Activated T-helper 9 cell treated with anti-CD3 and anti-CD28 coated beads, Interleukin-2, amount 50 U/mL, for 16 hours (primary cell): ENCODE measurements at places on chromosomes 4 and X.

DNA sequence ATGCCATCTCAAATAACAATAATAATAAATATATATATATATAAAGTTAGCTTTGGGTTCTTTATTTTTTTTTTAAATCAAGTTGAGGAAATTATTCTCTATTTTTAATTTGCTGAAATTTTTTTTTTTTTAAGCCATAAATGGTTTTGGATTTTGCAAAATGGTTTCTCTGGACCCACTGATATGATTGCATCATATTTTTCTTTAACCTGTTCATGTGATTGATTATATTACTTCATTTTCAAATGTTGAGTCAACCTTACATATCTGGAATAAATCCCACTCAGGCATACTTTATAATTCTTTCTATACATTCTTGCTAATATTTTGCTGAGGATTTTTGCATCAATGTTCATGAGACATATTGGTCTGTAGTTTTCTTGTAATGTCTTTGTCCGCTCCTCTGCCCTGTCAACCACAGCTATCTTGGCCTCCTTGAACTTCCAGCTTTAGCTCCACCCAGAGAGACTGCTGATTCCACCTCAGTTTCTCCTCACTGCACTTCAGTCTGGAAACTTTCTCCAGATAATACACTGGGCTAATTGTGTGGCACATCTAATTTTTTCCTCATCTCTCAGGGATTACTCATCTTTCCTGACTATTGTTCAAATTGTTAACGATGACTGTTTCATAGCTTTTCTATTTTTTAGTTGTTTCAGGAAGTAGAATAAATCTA is 160.9 kb upstream of the GIMD1 start:
- no peak for DNase-seq

DNA sequence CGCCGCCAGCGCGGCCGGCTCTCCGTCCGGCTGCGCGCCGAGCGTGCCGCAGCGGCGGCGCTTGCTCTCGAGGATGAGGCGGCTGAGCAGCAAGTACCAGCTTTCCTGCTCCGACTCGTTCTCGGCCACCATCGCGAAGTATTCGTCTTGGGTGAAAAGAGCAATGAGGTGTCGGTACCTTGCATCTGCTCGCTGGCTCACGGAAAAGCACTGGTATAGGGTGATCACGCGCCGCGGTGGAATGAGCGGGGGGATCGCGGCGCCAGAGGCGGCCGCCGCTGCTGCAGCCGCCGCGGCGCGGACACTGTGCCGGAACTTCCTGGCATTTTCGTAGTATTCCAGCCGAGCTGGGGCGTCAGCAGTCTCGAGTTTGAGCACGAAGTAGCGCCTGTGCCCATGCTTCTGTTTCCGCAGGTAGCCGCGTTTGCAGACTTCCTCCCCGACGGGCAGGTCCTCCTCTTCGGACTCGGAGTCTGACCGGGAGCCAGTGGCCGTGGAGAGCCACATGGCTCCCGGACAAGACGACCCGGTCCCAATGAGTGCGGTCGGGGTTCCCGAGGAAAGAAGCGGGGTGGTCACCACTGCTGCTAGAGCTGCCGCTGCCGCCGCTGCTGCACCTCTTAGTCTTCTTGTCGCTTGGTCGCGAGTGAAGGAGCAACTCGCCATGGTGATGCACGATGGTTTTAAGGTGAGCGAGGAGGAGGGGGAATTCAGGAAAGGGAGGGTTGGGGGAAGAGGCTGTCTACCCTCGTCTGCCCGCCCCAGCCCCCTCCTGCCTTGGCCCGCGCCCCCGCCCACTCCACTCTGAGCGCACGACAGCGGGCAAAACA is 469 bp downstream of the IRS4 start:
- DNase-seq: no peak

DNA sequence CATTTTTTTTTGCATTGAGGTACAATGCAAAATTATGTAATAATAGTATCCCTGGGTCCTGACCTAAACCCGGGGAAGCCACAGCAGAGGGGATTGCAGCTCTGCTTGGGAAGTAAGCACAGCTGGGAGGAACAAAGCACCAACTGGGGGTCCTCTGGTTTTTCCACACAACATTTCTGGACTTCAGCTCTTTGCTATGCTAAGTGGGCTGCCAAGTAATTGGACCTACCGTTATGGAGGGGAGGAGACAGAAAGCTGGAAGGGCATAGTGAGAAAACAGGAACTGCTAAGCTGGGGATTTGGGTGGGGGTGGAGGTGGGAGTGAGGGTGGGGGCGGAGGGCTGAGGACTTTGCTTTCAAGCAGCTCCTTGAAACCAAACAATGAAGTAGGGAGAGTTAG is 183.3 kb downstream of the ZIC3 start:
- DNase-seq: no peak

DNA sequence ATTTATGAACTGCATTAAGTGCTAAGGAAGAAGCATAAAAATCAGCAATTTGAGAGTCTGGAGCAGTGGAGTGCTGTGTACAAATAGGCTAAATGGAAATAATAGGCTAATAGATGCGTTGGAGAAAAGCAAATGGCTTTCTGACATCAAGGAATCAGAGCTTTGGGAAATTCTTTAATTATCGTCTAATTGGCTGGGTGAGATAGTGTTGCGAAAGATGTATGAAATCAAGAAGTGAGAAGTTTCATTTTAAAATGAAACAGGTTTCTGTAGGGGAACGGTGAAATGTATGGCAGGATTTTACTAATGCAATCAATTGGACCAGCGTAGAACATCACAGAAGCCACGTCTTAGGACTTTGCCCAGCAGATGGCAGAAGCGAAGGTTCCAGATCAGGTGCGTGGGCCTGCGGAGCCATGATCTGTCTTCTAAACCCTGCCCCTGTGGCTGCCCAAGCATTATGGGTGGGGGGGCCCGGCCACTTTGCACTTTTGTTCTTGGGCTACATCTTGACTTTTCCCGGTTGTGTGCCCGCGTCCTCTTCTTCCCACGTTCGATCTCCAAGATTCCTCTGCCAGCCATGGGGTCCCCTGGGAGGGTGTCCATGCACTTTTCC is 118.5 kb upstream of the SHISA3 start:
- DNase-seq: no peak

DNA sequence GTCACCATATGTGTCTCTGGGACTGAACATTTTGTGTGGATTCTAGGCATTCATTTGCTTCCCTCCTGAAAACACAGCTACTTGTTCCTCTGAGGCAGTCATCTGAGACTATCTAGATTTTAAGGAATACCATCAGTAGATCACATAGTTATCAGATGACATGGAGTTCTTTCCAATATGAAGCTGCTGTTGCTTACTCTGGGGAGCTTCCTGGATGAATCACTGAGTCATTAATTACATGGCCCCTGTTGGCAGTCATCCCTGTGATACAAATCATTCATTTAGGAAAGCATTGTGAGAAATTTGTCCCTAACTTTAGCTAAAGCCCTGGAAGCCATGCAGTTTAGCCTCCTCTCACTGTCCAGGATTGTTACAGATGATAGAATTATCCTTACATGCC is 98.2 kb upstream of the ARSJ start:
- no peak for DNase-seq

DNA sequence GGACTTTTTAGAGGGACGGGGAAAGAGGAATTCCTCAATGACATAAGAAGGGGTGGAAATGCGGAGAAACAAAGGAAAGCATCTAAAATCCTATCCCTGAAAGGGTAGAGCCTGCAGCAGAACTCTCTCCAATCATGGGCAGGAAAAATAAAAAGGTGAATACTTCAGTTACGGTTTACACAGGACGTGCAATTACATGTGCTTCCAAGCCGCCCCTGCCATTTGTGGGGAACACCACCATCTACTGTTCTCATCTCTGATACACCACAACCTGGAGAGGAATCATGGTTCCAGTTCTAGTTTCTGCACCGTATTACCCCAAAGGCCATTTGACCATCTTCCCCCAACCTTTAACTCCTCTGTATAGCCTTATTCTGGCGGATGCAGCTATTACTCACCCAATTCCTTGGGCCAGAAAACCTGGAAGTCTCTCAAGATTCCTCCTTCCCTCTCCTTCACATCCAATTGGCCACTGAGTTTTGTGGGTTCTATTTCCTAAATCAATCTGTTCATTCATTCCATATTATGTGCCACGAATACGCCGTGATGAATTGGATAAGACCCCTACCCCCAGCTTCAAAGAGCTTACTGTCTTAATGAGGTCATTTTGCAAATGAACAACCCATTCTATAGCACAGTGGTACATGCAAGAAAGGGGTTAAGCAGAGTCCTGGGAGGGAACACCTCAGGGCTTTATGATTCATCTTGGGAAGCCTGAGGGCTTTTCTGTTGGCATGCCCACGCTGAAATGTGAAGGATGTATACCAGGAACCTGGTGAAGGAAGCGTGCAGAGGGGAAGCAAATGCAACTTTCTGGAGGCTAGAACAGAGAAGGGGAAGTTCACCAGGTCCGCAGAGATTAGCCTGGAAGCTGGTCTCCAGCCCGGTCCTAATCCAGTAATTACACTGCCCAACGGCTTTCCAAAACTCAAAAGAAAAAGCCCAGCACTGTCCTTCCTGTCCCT is 1.4 kb upstream of the MSL3 start:
- DNase-seq: no peak

DNA sequence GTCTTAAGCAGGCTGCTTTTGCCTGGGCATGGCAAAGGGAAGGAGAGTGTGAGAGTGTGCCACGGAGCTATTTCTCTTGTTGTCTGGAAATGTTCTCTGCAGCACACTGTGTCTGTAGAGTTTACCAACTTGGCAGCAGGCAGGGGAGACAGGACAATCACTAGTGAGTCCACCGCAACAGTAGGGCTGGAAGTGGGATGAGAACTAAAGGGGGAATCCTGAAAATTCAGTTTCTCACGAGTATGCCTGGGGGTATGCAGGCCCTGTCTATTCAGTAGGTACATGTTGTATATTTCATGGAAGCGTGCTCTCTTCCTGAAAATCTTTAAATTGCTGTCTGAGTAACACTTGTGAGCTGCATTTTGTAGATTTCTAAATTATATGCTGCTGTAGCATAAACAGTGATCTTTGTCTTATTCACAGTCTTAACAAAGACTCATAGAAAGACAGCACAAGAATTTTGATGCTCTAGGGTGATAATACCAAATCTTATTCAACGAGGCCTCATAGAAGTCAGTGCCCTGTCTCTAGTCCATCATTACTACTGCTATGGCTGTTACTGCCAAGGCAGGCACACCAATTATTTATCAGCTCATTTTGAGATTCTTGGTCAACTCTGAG is 200.4 kb upstream of the LEF1 start:
- DNase-seq: no peak

DNA sequence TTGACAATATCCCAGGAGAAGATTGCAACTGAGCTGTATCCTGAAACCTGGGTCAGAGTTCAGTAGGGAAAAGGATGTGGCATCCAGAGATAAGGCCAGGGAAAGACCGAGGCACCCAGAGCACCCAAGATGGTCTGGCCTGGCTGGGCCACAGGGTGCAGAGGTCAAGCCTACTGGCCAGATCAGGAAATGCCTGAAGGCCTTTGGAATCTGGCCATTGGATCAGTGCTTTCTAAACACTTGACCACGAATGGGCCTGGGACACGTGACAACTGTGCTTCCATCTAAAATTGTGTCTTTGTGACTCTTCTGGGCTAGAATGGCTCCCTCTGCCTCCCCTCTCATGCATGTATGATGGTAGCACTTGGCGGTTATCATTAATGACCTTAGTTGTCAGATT is 316.9 kb downstream of the EVC2 start:
- DNase-seq: no peak

DNA sequence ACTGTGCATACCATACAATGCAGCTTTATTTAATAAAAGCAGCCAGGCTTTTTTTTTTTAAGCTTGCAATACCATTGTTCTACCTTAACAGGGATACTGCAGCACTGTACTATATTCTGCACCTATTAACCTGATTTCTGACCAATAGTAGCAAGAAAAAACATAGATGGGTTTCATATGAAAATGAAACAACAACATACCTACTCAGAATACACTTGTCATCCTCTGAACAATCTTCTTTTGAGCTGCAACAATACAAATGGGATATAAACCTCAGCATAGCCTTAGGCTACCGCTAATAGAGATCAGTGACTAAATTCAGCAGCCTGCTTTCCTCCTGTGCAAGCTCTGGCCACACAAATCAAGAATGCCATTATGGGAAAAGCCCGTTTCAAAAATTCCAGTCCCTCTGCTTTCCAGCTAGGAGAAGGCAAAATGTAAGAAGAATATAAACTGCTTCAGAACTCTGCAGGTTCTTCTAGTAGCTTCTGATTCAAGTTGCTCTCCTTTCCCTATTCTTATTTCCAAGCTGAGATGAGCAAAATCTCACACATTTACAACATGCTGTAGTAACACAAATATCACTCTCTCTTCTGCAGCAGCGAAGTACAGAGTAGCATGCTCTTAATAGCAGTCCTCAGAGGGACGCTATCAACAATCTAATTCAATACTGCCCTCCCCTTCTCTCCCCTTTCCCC is 143.4 kb downstream of the KLHL13 start:
- no peak for DNase-seq

DNA sequence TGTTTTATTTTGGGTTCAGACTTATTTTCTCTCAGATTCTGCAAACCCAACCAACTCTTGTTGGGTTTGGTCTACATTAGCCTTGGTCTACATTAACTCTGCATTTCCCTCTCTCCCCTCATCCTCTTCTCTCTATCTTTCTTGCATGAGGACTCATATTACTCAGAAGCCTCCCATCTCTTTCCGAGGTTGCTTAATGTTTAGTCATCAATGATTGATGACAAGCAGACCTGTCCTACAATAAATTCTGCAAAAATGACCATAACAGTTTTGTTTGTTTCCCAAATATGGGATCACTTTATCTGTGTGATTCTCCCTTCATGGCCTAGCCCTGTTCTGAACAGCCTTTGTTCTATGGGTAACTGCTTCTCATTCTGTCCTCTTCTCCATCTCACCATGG is 75.2 kb downstream of the GABRB1 start:
- DNase-seq: no peak

- DNase-seq: no peak
Observed at GRCh38 chrX:120660637-120661036, 30.8 kb upstream of the C1GALT1C1 start.

DNA sequence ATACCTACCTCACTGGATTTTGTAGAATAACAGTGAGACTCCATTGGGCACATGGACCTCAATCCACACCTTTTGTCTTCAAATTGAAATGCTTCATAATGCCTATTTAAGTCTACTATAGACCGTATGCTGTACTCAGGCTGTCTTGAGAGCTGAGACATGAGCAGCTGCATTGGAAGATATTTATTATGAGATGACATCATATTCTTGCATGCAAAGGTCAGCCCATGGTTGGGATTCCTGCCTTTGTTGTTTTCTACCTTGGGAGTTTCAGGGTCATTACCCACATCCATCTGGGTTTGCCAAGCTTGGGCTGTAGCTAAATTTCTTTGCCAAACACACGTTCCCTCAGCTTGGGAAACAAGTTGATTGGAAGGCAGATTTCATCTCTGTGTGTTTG is 33.2 kb upstream of the MAMLD1 start:
- DNase-seq: no peak

GRCh38 chr4:57424232-57424897 is 314.2 kb upstream of the IGFBP7 start:
- no peak for DNase-seq

- DNase-seq: no peak
Observed at GRCh38 chr4:164924670-164925238, 47.8 kb downstream of the APELA start.

GRCh38 chr4:15373363-15373762 is 54.5 kb upstream of the C1QTNF7 start:
- no peak for DNase-seq
